ENCODE measurements at places on chromosomes 6 and 20. TPM values are rescaled to one million over a fixed set of nuclear protein-coding genes. Genes with fewer than 3 reads are reported as not detected.

- peak; percentile 65 for DNase-seq
These were observed 82.7 kb upstream of the FOXC1 start for GRCh38 chr6:1527073-1527457.

- no peak for DNase-seq
These were observed 14.8 kb upstream of the HLA-DRB1 start for GRCh38 chr6:32604434-32604877.

DNA sequence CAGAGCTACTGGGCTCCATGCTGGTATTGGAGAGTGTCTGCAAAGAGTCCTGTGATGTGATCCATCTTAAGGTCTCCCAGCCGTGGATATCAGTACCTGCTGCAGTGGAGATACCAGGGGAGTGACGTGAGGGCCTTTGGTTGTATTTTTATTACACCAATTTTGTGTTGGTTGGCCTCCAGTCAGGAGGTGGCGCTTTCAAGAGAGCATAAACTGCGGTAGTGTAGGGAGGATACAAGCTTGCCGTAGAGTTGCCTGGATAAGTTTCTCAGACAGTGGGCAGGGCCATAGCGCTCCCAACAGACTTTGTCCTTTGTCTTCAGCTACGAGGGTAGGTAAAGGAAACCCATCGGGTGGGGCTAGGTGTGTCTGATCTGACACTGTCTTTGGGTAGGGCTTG lies 113.0 kb upstream of the CEP162 start:
- DNase-seq: peak; percentile 67

BCAS4 gene
- total RNA-seq: 11.1 TPM

SIRPG gene
- not detected for total RNA-seq

DNA sequence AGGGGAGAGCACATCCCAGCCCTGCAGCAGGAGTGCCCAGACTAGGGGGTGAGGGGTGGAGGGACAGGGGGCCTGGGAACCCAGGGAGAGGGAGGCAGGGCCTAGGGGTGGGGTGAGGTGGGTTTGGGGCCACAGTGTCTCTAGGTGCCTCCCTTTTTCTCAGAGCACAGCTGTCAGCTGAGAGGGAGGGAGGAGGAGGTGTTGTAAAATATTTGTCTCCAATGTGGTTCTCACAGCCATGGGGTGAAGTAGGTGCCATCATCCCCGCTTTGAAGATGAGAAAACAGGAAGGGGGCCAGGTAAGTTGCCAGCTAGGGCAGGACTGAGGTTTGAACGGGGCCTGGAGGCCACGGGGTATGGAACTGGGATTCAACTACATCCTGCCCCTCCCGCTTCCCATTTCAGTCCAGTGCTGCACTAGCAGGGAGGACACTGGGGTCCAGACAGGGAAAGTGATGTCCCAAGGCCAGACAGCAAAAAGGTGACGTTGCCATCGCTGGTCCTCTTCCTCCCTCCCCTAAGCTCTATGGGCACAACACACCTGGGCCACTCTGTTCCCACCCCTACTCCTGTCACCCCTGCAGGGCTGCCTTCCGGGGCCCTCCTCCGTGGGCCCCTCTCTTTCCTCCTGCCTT lies 20.3 kb downstream of the PACSIN1 start:
- no peak for DNase-seq

DDO gene
- 1.4 TPM for total RNA-seq

DNA sequence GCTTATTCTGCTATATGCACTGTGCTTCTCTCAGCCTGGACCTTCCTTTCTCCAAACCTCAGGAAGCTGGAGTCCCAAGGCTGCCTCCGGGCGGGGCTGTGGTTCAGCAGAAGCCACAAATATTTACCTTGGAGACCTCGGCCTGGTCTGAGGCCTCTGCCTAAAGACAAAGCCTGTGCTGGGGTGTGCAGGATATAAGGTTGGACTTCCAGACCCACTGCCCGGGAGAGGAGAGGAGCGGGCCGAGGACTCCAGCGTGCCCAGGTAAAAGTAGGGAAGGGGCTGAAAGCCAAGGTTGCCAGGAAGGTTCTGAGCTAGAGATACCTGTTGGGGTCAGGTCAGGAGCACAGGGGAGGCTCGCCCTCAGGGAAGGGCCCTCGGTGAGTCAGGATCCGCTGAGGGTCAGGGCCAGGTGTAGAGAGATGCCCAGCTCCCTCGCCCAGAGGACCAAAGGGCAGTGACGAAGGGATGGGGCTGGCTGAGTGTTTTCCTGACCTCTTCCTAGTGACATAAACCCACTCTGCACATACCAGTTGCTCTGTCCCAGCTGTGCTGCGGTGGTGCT lies at the start of gene BPIFB1:
Gene BPIFB1 (plus strand): TSS at position 224 of the 565 bp plus-strand sequence. CDS start 2,860 bp downstream, outside the sequence.
- DNase-seq: no peak

GRCh38 chr6:147733686-147734085 lies 225.2 kb downstream of the SAMD5 start:
- DNase-seq: no peak

GRCh38 chr20:54219751-54220426 lies 12.0 kb downstream of the PFDN4 start:
- DNase-seq: peak; percentile 43

BPIFA1 gene
- not detected for total RNA-seq

GRCh38 chr6:137876547-137876946 lies 9.5 kb downstream of the TNFAIP3 start:
- DNase-seq: no peak

DNA sequence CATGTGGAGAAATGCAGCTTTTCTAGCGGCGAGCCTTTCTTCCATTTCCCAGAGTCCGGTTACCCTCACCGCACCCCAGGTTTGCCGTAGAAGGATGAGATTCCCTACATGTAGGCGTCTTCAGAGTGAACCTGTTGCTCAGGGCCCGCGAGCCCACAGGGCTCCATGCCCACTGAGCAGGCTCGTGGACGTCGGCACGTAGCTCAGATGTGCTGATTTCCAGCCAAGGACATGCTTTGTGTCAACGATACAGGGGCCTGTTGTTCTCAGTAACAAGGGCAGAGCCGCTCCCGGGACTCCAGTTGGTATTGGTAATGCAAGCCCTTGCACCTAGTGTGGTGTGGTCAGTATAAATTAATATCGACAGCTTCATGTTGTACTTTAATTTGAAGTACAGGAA lies 159.6 kb downstream of the MTHFD1L start:
- no peak for DNase-seq

HNF4A gene
- not detected for total RNA-seq

GRCh38 chr6:77034161-77034560 lies 429.1 kb downstream of the HTR1B start:
- DNase-seq: peak; percentile 84

FLRT3 gene
- 36.5 TPM for total RNA-seq

DNA sequence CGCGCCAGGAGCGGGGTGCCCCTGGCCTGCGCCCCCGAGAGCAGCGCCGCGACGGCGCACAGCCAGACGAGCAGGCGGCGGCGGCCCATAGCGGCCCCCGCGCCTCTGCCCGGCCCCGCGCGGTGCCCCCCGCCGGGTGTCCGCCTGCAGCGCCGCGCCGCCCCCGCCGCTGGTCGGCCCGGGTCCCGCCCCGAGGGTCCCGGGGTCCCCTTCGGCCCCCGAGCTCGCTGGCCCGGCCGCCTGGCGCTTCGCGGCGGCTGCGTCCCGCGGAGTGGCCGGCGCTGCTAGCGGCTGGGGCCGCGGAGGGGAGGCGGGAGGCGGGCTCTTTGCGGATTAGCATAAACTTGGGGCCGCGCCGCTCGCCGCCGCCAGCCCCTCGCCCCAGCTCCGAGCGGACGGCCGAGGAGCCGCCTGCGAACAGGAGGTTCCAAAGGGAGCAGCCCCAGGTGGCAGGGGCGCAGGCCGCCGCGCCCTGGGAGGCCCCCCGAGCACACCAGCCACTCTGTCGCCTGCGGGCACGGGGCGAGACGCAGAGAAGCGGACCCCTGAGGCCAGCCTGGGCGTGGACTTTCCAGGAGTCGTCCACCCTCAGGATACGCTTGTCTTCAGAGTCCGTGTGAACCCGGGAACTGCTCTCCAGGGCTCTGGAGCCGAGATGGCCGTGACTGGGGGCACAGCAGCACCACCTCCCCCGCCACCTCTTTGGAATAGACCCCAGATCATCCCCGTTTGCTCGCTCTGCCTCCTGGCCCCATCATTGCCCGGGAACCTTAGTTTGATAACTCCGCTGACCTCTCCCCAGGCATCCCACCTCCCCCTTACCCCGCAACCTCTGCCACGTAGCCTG lies at the start of gene EMILIN3:
Gene EMILIN3 (minus strand): TSS at position 273 of the 847 bp plus-strand sequence. CDS start 184 bp downstream, at position 89.
- no peak for DNase-seq

- no peak for DNase-seq
These were observed 7.2 kb downstream of the NCOA7 start for GRCh38 chr6:125797886-125798444.

XKR7 gene
- total RNA-seq: not detected

DNA sequence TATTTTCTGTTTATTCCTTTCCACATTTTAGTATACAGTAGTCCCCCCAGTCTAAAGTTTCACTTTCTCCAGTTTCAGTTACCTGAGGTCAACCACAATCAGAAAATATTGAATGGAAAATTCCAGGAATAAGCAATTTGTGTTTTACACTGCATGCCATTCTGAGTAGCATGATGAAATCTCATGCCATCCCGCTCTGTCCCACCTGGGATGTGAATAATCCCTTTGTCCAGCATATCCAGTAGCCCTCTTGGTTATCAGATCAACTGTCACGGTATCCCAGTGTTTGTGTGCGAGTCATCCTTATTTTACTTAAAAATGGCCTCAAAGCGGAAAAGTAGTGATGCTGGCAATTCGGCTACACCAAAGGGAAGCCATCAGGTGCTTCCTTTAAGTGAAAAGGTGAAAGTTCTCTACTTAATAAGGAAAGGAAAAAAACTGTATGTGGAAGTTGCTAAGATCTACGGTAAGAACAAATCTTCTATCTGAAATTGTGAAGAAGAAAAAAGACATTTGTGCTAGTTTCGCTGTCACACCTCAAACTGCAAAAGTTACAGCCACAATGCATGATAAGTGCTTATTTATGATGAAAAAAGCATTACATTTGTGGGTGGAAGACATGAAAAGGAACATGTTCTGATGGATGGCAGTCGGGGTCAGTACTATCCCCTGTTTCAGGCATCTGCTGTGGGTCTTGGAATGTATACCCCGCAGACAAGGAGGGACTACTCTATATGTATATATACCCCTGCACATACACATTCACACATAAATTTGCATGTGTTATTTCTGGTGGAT lies 11.3 kb downstream of the NOX3 start:
- peak; percentile 77 for DNase-seq

- peak; percentile 87 for DNase-seq
These were observed 3.6 kb upstream of the GPSM3 start for GRCh38 chr6:32195902-32196681.

DNA sequence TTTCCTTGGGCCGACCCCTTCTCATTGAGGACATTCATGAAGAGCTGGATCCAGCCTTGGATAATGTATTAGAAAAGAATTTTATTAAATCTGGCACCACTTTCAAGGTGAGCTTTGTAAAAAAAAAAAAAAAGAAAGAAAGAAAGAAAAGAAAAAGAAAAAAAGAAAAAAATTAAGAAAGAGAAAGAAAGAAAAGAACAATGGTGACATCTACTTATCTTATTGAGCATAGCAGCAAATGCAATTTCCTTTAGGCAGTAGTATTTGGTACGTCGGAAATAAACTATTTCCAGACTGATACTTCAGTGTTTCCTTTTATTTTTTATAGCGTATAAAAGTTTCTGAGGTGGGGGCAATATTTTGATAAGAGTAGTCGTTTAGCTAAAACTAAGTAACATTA lies 119.0 kb upstream of the GLP1R start:
- no peak for DNase-seq

DNA sequence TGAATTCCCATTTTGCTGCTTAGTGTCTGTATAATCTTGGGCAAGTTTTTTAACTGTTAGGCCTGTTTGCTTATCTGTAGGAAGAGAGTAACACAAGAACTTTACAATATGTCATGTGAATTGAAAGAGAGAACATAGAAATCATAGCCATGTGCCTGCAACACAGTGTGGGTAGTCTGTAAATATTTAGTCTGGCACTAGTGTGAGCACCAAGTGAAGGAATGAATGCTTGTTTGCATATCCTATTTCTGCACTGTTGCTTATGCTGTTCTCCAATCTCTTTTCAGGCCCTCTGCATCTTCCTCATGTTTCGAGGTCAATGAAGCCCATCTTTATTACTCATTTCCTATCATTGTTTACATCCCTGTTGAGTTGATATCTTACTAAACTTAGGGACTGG lies 49.2 kb downstream of the CBFA2T2 start:
- DNase-seq: peak; percentile 11

GRCh38 chr6:84055647-84056046 lies 22.1 kb downstream of the MRAP2 start:
- no peak for DNase-seq

NRN1 gene
- total RNA-seq: 37.3 TPM

SNAP91 gene
- total RNA-seq: 0.43 TPM

DNA sequence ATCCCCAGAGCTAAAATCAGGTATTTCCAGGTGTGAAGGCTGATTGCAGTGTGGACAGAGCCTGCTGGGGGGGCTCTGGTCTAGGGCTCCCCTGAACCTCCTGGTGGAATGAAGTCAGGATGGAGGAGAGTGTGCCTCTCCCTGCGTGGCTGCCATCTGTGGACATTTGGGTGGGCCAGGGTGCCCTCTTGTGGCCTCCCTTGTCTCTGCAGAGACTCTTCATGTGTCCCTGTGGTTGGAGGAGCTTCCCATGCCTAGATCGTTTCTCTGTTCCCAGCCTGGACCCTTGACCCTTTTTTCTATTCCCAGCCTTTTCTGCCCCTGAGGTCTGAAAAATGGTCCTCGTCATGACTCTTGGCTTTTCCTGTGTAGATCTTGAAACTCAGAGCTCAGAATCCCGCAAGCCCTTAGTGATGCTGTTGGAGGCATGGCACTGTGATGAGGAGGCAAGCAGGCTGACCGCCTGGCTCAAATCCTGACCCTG lies 9.9 kb upstream of the PSMF1 start:
- DNase-seq: no peak

- no peak for DNase-seq
These were observed 103.5 kb downstream of the ATXN1 start for GRCh38 chr6:16657768-16658167.

NKAPL gene
- total RNA-seq: not detected

- no peak for DNase-seq
These were observed 153.5 kb upstream of the OGFRL1 start for GRCh38 chr6:71134929-71135642.

SASH1 gene
- 4.5 TPM for total RNA-seq

DNA sequence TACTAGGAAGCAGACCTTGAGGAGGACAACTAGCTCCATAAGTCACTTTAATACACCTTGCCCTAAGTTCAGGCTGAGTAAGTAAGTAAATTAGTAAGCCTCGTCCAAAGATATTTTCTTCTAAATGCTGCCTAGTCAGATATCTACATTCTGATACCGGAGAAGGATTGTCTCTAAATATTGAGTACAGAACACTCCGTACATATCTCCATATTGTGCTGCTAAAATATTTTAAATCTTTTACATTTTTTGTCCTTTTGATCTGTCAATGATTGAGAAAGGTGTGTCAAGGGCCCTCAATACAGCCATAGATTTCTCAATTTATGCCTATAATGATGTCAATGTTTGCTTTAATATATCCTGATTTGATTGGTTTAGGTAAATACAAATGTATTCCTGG lies 3.2 kb downstream of the WFDC8 start:
- no peak for DNase-seq

GRCh38 chr6:167791780-167792478 lies 34.8 kb upstream of the AFDN start:
- DNase-seq: no peak

MBOAT1 gene
- total RNA-seq: 12.3 TPM

All from H4 (cell line).